ENCODE measurements at places on chromosomes 1 and 21. TPM values are rescaled to one million over a fixed set of nuclear protein-coding genes. Genes with fewer than 3 reads are reported as not detected.

Gene SLC6A17
- not detected for total RNA-seq

Gene GART
- 76.8 TPM for total RNA-seq

Gene OR2L3
- total RNA-seq, result 0.05 TPM

Gene PMVK
- 9.7 TPM for total RNA-seq

Gene GPR25
- total RNA-seq, result not detected

Gene CAMK2N1
- total RNA-seq, result 13.0 TPM

Gene LCE1B
- total RNA-seq, result not detected

Gene CNIH3
- total RNA-seq, result 0.98 TPM

Gene KRTAP7-1
- total RNA-seq, result not detected

Gene MIS18A
- 10.1 TPM for total RNA-seq

Gene CRABP2
- 0.14 TPM for total RNA-seq

Gene DNAH14
- total RNA-seq, result 12.5 TPM

Gene AMY1C
- total RNA-seq, result not detected

Gene AMIGO1
- total RNA-seq, result 4.6 TPM

Gene EPHA8
- not detected for total RNA-seq

Gene ANGPTL3
- 162 TPM for total RNA-seq

Gene RAB13
- total RNA-seq, result 18.0 TPM

Gene PKLR
- total RNA-seq, result 56.1 TPM

Gene RORC
- 59.2 TPM for total RNA-seq

Gene VWA5B1
- total RNA-seq, result not detected

Gene ZFYVE9
- 20.9 TPM for total RNA-seq

Gene HOOK1
- 24.7 TPM for total RNA-seq

Gene CD84
- 5.8 TPM for total RNA-seq

Gene USH2A
- total RNA-seq, result 0.33 TPM

Gene FCGR3B
- total RNA-seq, result 6.0 TPM

Gene TNFRSF14
- total RNA-seq, result 14.8 TPM

Gene HSD3B2
- not detected for total RNA-seq

Gene CRYAA
- total RNA-seq, result not detected

Gene SLC30A10
- total RNA-seq, result 90.9 TPM

Gene NDUFV3
- 18.5 TPM for total RNA-seq

Gene PLA2G2C
- not detected for total RNA-seq

Gene FABP3
- total RNA-seq, result 4.2 TPM

Gene GBP7
- 27.8 TPM for total RNA-seq

Gene TSPEAR
- under 0.01 TPM for total RNA-seq

Gene AIRE
- 0.05 TPM for total RNA-seq

All from liver (tissue), 10 donors.